Activated CD8-positive, alpha-beta memory T cell treated with anti-CD3 and anti-CD28 coated beads for 1 hour (primary cell): ENCODE measurements at places on chromosomes 11 and 22.

DNA sequence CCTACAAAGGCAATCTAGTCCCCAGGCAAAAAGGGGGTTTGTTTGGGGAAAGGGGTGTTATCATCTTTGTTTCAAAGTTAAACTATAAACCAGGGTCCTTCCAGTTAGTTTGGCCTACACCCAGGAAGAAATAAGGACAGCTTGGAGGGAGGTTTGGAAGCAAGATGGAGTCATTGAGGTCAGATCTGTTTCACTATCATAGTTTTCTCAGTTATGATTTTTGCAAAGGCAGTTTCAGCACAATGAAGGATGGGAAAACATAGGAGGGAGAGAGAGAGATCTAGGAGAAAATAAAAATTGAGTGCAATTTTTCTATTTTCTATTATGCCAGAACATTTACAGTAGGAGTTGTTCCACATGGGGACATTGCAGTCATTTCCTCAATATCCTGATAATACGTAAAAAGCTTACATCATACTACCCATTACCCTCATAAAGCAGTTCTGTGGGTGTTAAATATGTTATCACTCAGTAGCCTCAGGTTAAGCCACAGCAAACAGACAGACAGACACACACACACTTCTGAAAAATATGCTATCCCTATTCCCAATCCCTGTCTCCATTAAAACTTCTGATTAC, 401.3 kb upstream of the FAT3 start:
- DNase-seq: no peak

DNA sequence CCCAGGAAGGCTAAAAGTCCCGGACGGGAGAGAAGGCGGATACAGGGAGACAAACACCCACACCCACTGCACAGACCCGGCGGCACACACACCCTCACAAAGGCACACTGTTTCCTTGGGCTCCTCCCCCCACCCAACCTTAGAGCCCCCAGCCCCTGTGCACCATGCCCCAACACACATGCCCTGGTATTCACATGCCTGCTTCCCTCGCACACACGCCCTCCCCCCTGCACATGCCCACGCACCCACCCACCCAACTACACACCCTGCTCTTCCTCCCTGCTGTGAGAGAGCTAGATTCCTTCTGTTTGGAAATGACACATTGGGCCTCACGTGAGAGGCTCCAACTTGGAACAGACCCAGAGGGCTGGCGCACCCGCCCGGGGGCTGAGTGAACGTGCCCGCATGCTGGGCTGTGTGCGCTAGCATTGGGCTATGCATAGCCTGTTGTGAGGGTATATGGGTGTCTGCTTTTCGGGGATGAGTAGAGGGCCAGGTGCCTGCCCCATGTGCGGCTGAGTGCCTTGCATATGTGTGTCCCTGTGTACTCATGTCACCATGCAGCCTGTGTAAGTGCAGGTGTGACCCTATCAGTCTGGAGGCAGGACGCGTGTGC, 518 bp upstream of the CHRM1 start:
- no peak for DNase-seq

- DNase-seq: no peak
These were observed 9.3 kb downstream of the SLC37A2 start for GRCh38 chr11:125072218-125072960.

DNA sequence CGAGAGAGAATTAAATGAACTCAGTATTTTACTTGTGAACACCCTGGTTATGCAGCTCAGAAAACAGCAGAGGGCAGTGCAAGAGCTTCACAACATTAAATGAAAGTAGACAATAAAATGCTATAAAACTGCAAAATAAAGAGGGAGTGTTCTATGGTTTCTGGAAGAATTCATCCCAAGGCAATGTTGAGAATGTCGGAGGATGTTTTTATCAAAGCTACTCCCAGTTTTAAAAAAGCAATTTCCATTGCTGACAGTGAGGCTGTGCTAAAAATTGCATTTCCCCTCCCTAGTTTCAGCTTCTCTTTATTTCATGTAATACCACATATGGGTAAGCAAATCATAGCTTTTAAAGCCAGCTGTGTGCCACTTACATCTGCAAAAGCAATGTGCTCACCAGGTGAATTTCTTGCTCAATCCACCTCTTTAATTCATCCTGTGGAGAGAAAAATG, 296.8 kb downstream of the RAB38 start:
- no peak for DNase-seq

DNA sequence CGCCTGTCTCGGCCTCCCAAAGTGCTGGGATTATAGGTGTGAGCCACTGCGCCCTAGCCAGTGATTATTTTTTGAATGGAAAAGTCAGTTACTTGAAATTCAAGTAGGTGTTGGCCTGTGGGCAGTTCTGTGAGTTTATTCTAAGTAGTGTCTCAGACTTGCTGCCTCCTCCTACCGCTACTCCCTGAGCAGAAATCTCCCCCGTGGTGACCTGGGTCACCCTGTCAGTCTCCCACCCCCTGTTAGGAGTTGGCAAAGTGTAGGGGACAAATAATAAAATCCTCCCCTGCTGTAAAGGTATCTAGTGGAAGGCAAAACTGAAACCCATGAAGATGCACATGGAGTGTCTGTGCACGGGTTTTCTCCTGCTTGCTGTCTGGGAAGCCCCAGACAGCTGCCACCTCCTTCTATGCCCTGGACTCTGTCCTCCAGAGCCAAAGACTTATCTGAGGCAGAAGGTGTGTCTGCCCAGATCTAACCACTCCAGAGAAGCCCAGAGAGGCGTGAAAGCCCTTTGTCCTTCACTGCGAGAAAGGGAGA, 26.3 kb downstream of the SNAP29 start:
- no peak for DNase-seq

GRCh38 chr11:120065176-120065575, 72.7 kb downstream of the TRIM29 start:
- no peak for DNase-seq

DNA sequence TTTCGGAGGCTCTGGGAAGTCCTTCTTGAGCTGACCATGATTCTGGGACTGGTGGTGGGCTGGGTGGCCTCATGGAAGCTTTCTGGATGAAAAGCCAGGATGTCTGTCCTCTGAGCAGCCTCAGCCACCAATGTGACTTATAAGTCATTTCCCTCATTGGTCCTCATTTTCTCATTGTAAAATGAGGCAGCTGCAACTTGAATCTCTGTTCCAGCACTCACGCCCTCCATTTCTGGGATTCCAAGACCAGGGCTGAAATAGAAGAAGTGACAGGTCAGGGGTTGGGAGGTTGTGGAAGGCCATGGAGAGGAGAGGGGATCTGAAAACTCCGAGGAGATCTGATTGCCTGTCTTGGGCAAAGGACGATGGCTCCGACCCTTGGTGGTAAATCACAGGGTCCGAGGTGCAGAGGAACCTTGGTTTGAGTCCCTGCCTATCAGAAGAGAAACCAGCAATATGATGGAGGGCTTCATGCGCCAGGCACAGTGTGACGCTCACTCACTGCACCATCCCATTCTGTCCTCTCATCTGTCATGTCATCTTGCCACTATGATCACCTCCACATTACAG, 38.3 kb downstream of the TSPAN18 start:
- DNase-seq: no peak

DNA sequence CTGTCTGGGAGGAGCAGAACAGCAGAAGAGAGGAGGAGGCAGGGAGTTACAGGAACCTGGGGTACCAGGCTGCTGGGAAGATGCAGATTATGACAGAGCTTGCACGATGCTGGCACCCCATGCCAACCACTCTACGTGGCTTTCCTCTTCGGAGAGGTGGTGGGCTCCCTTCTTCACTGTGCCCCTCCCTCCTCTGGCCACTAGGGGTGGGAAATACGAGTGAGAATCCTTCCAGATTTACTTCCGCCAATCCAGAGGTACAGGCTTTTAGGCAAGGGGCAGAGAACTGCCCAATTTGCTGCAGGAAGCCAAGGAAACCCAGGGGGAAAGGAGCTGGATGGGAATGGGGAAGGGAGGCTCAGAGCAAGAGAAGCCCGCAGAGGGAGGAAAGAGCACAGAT, 12.3 kb downstream of the HYOU1 start:
- no peak for DNase-seq

- no peak for DNase-seq
These were observed 45.7 kb upstream of the CTTN start for GRCh38 chr11:70352601-70353000.

- no peak for DNase-seq
These were observed 31.7 kb downstream of the TPCN2 start for GRCh38 chr11:69080257-69080995.
